Femur (tissue), 1 donor: ENCODE measurements at places on chromosomes 12 and 14.

DNA sequence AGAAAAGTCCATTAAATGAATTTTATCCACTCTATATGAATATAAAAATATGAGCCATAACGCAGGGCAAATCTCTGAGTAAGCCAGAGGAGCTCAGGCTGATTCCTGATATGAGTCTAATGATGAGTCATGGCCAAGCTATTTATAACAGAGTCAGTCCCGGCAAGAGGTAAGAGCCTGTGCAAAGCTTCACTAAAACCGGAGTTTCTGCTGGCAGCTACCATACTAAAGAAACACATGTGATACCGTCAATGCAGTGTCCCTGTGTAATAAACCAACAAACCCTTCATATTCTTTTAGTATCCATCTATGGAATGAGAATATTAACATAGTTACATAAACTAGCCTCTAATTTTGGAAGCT lies 319.4 kb downstream of the KCNC2 start:
- no peak for DNase-seq

DNA sequence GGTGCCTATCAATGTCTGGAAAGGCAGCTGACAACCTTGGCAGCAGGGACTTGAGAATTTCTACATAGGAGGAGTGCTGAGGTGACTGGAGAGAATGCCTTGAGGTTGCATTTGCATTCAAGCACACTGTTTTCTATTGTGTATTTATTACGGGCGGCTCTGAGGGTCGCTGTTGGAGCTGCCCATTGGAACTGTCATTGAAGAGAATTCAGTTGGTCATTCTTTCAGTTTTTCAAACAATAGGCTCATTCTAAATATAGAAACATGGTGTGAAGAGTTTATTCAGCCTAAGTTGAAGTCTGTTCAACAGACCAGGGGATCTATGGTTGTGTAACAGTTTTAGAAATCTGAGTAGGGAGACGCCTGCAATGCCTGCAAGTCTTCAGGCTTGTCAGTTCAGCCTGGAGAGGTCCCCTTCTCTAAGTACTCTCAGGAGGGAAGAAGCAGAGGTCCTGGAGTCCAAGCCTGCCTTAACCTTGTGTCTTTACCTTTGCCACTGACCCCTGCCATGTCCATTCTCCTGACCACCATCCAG lies 9.8 kb upstream of the ABHD12B start:
- no peak for DNase-seq

DNA sequence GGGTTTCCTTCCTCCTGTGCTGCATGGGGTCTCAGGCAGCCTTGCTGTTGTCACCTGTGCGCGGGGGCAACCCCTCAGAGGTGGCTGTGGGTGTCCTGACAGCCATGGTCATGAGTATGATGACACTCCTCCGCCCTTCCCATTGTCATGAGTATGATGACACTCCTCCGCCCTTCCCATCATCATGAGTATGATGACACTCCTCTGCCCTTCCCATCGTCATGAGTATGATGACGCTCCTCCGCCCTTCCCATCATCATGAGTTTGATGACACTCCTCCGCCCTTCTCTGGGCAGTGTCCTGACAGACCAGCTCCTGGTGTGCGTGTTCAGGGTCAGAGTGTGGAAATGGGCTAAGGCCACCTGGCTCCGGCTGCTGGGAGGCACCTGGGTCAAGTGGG lies 40.0 kb downstream of the FBRSL1 start:
- no peak for DNase-seq

- no peak for DNase-seq
Measured at GRCh38 chr12:32301216-32301615, 98.1 kb upstream of the FGD4 start.

DNA sequence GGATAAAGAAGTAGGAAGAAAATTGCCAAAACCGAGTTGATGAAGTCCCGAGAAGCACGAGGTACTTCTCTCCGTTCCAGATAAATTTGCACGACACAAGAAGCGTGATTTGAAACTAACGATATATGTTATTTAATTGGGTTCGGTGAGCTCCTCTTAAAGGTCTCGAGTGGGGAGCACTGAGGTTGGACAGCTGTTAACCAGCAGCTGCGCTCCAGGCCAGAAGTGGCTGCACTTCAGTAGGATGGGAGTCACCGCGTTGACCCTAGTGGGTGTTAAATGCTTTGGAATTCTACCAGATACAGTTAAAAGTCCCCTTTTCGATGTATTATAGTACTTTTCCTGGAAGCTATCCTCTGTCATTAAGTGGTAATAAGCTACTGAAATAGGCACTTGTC lies 953 bp upstream of the DCAF5 start:
- DNase-seq = peak; percentile 45

- no peak for DNase-seq
Measured at GRCh38 chr14:102655137-102655536, 62.7 kb downstream of the RCOR1 start.

GRCh38 chr12:48286665-48287064 lies 64.1 kb downstream of the ZNF641 start:
- DNase-seq = no peak

GRCh38 chr14:67852926-67853604 lies 33.5 kb downstream of the RAD51B start:
- no peak for DNase-seq

GRCh38 chr14:30813216-30813615 lies 61.1 kb upstream of the COCH start:
- peak; percentile 23 for DNase-seq

DNA sequence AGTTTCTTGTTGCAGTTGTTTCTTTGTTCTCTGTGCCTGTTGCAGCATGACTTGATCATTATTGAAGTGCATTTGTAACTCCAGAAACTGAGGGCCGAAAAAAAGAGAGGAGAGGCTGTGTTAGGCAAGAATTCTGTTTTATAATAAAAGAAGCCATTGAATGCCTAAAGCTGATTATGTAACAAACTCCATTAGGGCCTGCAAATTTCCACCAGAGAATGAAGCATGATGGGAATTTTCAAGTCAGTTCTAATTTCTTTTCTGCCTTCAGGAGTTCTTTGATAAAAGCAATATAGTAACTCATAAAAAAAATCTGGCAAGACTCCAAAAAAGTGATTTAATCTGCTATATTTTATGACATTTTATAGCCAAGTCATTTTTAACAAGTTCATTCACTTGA lies 156.7 kb upstream of the RASSF8 start:
- DNase-seq = no peak

GRCh38 chr14:75515629-75515996 lies 6.7 kb upstream of the BATF start:
- DNase-seq = peak; percentile 44

DNA sequence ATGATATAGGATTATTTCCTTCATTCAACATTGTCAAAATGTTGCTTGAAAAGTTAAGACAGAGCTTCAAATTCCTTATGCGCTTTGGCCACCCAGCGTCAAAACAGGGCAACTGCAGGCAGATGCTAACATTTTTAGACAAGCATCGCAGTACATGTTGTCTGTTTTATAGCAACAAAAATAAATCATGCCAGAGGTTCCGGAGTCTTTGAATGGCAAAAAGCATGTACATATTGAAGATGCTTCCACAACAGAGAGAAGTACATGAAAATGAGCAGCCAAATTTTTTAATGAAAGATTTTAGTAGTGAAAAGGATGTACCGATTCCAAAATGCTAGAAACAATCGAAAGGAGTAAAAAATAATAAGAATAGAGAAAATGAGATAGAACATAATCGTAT lies 49.8 kb upstream of the USP15 start:
- no peak for DNase-seq

DNA sequence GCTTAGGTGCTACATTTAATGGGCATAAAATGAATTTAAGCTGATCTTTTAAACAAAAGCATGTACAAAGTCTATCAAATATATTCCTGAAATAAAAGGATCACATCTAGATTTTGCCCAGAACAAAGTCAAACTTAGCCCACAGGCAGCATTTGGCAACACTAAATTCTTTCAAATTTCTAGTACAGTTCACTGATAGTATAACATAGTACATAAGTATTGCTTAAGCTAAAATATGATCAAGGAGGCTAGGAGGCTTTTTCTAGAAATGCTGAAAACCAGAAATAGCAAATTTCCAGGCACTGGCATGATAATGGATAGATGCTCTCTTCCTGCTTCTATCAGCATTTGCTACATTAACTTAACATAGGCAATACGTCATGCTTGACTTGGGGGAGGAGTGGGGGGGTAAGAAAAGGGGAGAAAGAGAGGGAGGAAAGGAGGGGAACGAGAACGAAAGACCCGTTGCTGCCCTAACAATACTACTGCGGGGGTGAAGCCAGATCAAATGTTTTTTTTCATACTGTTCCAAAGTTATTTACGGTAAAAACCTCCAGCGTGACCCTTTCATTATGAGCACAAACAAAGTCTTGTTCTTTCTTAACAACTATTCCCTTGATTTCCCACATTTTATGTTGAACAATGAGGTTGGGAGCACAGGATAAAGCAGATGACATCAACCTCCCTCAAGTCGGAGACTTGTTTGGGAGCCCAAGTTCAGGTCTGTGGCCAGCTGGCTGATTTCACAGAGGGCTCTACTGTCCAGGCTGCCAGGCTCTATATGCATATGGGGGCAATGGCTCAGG lies 10.6 kb downstream of the TMED10 start:
- peak; percentile 47 for DNase-seq

GRCh38 chr12:11746024-11746771 lies 96.7 kb downstream of the ETV6 start:
- DNase-seq = no peak

GRCh38 chr14:98945611-98946570 lies 326.1 kb downstream of the BCL11B start:
- DNase-seq = peak; percentile 70
